ENCODE measurements at places on chromosomes 11 and 22.

DNA sequence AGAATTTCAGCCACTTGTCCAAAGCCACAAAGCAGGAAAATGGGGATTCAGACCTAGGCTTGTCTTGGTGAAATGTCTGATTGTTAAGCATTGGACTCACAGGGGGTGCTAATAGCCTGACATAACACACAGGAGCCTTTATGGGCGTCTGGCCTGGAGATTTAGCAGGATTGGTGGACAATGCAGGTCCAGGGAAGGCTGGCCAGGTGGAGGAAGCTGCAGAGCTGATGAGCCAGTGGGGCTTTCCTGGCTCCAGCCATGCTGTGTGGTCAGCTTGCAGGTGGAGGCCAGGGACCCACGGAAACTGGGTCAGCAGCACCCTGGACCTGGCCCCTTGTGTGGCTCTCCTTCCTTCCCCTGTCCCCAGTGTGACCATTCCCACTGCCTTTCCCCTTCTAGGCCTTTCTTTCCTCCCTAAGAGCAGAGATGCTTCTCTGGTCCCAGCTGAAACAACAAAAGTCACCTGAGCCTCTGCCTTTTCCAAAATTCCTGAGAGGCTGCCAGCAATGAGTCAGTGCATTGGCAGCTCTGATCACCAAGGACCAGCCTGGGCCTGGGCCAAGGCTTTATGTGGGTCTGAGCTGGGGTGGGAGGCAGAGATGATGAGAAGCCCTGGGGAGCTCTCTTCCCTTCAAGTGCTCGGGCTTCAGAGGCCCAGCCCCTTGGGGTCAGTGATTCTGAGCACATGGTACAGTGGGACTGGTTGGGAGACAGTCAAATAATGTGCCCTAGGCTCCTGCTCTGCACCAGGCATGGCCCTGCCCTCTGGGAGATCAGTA lies 85.2 kb downstream of the CCDC81 start:
- no peak for DNase-seq

GRCh38 chr11:64313491-64314145 lies 3.7 kb downstream of the TRMT112 start:
- no peak for DNase-seq

GRCh38 chr11:109734566-109734965 lies 312.6 kb downstream of the C11orf87 start:
- DNase-seq, result no peak

DNA sequence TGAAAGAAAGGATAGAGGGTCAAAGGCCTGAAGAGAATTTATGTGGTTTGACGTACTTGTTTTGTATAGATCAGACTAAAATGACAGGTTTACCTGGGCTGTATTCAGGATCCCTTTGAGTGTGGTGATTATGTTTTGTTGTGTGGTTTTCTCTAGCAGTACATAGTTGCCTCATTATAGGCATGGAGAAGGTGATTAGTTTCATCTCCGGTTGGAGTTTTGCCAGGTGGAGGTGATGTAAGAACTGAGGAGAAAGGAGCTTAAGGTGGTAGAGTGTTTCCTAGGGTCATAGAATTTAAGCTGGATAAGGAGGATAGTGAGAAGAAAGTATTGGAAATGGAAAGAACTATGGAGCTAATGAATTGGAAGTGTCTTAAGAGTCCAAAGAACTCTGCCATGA lies 229.0 kb downstream of the TMEM135 start:
- DNase-seq, result no peak

GRCh38 chr11:95283146-95283545 lies 52.1 kb upstream of the SESN3 start:
- DNase-seq, result no peak

DNA sequence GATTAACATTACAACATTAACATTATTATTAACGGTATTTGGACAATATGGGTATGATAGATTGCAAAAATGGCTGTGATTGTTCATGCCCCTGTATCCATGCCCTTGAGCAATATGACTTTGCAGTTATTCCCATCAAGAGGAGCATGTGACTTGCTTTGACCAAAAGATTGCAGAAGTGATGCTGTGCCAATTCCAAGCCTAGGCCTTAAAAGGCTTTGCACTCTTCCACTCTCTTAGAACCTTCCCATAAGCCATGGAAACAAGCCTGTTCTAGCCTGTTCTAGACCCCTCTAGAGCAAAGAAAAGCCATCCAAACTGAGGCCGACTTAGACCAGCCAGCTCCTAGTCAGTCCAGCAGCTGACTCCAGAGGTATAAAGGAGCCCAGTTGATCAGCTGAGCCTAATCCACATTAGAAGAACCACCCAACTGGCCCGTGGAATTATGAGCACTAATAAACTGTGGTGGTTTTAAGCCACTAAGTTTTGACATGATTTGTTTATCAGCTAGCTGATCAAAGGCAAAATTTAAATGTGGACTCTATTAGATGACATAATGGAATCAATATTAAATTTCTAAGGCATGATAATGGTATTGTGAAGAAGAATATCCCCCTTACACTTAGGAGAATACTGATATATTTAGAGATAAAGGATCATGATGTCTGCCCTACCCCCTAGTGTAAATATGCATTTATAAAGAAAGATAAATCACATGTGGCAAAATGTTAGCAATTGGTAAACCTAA lies 28.6 kb downstream of the RAB30 start:
- no peak for DNase-seq

- DNase-seq, result peak; percentile 10
Observed at GRCh38 chr11:108221371-108221770, 1.1 kb downstream of the NPAT start.

Measured in small intestine (tissue), 16 donors.